ENCODE measurements at places on chromosomes 2 and 18. TPM values are rescaled to one million over a fixed set of nuclear protein-coding genes. Genes with fewer than 3 reads are reported as not detected.

DNA sequence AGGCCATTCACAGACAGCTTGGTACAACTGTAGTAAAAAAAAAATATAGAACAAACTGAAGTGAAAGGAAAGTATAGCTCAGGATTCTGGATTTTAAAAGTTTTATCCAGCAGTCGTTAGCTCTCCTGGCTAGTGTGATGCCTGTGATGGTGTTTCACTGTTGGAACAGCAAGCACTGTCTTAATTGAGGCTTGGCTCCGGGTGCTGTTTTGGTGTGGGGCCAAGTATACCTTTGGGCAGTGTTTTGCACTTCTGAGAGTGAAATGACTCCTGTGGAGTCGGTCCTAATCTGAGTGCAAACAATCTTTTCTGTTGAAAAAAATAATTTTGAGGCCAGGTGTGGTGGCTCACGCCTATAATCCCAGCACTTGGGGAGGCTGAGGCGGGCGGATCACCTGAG lies 28.7 kb upstream of the RAB1A start:
- DNase-seq: no peak

GRCh38 chr18:75127143-75128021 lies 81.6 kb downstream of the PTGR3 start:
- DNase-seq: no peak

DNA sequence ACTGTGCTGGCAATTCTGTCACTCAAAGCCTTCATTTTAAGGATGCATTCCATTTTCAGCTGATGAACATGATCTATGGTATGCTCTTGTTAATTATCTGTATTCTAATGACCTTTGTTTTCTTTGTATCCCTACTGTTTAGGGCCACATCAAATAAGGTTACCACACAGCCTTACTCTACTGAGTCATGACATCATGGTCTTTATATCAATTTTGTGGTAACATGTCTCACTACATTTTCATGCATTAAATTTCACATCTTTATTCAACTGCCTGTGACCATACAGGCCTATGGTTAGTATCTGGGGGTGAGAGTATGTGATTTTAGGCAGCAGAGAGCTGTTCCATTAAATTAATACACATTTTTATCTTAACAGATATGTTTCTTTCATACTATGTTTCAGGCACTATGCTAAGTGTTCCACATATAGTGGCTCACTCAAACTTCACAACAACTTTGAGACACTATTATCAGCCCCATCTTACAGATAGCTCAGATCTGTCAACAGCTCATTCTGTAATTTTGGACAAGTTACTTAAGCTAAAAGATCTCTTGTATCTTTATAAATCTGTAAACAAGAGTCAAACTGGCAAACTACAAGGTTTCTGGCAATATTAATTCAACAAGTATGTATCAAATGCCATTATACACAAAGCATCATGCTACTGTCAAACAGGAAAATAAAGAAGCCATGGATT lies 18.0 kb downstream of the LRPPRC start:
- no peak for DNase-seq

- no peak for DNase-seq
These were observed 60.7 kb downstream of the ARMC9 start for GRCh38 chr2:231259104-231259503.

DNA sequence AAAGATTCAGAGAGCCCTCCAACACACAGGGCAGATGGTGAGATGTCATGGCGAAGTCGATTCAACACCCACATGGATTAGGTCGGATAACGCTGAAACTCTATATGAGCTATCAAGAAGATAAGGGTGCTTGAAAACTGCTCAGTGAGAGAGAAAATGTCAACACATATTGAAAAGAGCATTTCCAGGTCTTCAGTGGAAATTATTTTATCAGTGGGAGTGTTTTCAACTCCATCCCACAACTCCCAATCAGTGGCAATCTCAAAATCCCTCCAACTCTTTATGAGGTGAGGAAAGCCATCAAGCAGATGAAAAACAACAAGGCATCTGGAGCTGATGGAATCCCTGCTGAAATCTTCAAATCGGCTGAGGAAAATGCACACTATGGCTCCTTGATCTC lies 104.5 kb upstream of the KLHL14 start:
- DNase-seq: no peak

DNA sequence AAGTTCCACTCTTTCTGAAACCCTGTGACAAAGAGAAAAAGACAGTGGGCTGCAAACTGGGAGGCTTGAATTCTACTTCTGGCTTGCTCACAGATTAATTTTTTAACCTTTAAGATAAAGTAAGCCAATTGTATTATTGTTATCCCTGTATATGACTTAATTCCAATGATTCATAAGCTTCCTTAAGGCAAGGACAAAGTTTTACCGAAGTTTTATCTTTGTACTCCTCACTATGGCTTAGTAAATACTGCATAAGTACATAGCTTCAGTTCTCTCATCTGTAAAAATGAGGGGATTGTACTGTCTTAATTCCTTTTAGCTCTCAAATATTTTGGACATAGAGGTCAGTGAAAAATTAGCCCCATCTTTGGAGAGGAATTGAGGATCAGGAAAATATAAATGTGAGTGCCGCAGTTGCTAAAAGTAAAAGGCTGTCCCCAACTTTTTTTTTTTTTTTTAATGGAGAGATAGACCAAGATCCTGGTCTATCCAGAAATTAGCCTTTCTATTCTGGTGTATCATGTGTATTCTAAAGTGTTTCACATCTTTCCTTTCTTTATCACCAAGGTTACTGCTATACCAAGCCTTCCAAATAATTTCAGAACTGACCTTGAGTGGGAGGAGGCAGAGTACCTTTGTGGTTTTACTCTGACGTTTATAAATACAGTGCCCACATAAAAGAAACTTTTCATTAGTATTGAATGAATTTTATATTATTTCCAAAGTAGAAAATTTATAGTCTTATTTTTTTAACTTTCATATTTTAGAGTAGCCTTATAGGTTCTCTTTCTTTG lies 13.3 kb downstream of the RELCH start:
- DNase-seq: peak; percentile 36

GRCh38 chr2:27018142-27018541 lies 14.6 kb upstream of the TMEM214 start:
- no peak for DNase-seq

GRCh38 chr2:147542351-147542750 lies 302.5 kb upstream of the ACVR2A start:
- no peak for DNase-seq

DNA sequence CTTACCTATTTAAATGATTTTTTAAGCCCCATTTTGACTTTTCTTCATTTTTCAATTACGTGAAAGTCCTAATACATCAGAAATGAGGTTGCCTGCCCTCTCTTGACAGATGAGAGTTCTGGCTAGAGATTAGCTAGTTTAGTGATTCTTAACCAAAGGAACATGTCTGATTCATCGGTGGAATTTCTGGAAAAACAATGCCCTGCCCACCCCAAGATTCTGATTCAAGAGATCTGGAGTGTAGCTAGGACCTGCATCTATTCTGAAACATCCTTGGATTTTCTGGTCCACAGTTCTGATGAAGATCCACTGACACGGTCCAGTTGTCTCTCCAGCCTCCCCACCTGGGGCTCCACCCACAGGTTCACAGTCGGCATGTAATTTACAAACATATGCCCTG lies 111.2 kb downstream of the KLF7 start:
- peak; percentile 58 for DNase-seq

DNA sequence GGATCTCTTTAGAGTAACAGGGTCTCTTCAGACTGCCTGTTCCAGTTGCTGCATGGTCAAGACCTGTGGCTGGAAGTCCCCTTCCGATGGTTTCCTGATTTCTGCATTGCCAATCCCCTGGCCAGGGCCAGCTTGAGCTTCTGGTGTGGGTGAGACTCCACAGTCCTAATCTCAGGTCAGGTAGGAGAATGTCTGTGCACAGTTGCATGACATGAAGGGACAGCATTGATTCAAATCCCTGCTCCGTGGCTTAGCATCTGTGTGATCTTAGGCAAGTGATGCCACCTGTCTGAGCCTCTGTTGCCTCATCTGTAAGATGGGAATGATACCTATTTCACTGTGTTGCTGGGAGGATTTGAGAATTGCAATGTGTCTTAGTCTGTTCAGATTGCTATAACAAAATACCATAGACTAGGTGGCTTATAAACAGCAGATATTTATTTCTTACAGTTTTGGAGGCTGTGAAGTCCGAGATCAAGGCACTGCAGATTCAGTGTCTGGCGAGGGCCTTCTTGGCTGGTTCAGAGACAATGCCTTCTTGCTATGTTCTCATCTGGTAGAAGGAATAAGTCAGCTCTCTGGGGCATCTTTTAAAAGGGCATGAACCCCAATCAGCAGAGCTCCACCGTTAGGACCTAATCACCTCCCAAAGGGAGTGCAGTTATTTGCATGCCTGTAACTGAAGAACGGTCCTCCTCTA lies 66.2 kb downstream of the ATOH8 start:
- DNase-seq: no peak

GRCh38 chr2:176626796-176627195 lies 357.6 kb downstream of the MTX2 start:
- DNase-seq: no peak

GRCh38 chr2:54771166-54771885 lies 47.9 kb downstream of the EML6 start:
- DNase-seq: peak; percentile 54

- DNase-seq: no peak
These were observed 505.6 kb upstream of the SLC8A1 start for GRCh38 chr2:40957508-40957907.

- DNase-seq: no peak
These were observed 2.9 kb downstream of the IL18R1 start for GRCh38 chr2:102358496-102358895.

- DNase-seq: no peak
These were observed 60.6 kb downstream of the RNF144A start for GRCh38 chr2:6977786-6978185.

- DNase-seq: peak; percentile 75
These were observed 1202.5 kb downstream of the DSC3 start for GRCh38 chr18:29840089-29840488.

DNA sequence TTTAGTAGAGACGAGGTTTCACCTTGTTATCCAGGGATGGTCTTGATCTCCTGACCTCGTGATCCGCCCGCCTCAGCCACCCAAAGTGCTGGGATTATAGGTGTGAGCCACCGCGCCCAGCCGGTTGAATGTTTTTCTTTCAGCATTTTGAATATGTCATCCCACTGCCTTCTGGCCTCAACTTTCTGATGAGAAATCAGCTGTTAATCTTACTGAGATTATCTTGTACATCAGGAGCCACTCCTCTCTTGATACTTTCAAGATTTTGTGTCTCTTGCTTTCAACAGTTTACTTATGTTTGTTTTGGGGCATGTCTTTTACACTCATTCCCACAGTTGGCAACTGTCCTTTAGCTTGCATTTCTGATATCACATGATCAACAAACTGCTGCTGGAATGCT lies 46.3 kb downstream of the CCDC150 start:
- no peak for DNase-seq

GRCh38 chr2:22992441-22992840 lies 392.5 kb upstream of the KLHL29 start:
- DNase-seq: no peak

- no peak for DNase-seq
These were observed 3.8 kb downstream of the ASXL3 start for GRCh38 chr18:33581856-33582255.

DNA sequence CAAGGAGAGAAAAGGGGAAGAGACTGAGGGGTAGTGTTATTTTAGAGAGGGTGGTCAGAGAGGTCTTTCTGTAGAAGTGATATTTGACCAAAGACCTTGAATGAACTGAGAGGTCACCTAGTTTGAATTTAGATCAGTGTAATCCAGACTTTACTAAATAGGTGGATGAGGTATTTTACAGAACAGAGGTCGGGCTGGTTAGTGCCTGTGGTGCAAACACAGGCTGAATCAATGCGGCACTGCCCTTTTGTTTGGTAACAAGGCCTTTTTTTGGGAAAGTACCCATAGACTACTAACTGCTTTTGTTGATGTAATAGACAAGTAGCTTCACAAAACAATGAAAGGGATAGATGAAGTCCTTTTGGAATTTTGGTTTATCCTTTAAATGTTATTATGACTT lies 15.9 kb downstream of the RAPGEF4 start:
- no peak for DNase-seq

DNA sequence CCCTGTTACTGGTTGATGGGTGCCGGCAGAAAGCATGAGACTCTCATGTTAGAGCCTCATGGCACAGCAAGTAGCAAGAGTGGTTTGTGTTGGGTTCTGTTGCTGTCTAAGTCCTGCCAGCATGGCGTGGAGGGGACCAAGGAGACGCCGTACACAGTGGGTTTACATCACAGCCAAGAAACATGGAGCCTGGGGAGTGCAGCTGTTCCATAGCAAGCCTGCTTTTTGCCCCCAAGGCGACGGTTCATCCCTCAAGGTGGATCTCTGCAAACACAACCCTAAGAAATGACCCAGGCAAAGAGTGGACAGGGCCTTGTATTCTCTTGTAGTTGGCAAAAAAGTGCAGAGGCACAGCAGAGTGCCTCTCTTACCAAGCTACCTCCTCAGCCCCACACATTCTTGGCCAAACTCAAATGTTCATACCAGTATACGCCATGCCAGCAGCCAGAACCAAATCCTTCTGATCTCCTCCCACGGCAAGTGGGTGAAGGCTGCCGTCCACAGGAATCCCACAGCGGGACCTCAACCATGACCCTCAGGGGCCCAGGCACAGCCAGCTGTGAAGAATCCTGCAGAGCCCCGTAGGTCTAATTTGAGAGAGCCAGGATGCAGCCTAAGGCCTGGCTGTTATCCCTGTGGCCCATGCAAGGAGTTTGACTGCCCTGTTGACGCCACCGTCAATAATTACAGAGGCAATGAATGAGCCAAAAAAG lies 19.0 kb downstream of the SNED1 start:
- DNase-seq: no peak

- no peak for DNase-seq
These were observed 146.7 kb downstream of the MYO3B start for GRCh38 chr2:170324640-170325046.

DNA sequence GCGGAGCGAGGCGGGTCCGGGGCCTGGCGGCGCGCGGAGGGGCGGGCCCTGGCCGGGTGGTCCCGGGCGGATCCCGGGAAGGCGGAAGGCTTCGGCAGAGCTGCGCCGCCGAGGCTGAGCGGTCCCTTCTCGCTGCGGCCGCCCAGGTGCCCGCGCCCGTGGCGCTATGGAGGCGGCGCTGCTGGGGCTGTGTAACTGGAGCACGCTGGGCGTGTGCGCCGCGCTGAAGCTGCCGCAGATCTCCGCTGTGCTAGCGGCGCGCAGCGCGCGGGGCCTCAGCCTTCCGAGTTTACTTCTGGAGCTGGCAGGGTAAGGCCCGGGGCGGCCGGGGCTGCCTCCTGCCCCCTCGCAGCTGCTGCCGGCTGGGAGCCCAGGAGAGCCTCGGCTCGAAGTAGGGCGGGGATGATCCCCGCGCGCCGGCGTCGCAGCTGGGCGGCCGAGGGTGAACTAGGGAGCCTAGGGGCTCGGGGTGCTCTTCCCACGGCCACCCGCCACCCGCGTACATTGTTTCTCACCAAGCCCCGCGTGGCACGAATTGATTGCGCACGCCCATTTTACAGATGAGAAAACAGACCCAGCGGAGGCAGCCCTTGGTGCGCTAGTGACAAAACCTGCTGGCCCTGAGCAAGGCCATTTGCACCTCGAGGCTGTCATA lies at the start of gene SLC66A3:
TSS of gene SLC66A3 (plus strand) at position 87 of the 655 bp plus-strand sequence. CDS start at position 167, 80 bp downstream.
- DNase-seq: peak; percentile 75

DSG4 gene
- total RNA-seq: not detected

ICA1L gene
- total RNA-seq: 4.9 TPM

DSG1 gene
- 0.05 TPM for total RNA-seq

CHST10 gene
- total RNA-seq: 11.1 TPM

INHA gene
- total RNA-seq: 0.52 TPM

RDH14 gene
- 16.0 TPM for total RNA-seq

UBXN2A gene
- total RNA-seq: 19.9 TPM

NETO1 gene
- 19.8 TPM for total RNA-seq

UGT1A8 gene
- not detected for total RNA-seq

CRYGB gene
- not detected for total RNA-seq

CREB1 gene
- 63.3 TPM for total RNA-seq

STPG4 gene
- 0.64 TPM for total RNA-seq

GRB14 gene
- total RNA-seq: 8.6 TPM

SNORC gene
- 3.1 TPM for total RNA-seq

ARHGEF4 gene
- total RNA-seq: 4.8 TPM

LYG2 gene
- total RNA-seq: not detected
